Daoy (cell line): ENCODE measurements at places on chromosomes 13 and 19. TPM values are rescaled to one million over a fixed set of nuclear protein-coding genes. Genes with fewer than 3 reads are reported as not detected.

Gene JUNB
- 61.6 and 66.6 TPM in 2 replicates for total RNA-seq

Gene TMEM190
- not detected in 2 replicates for total RNA-seq

Gene PTGIR
- total RNA-seq: 0.12 and 0.34 TPM in 2 replicates

Gene CLEC17A
- 0.42 TPM in 1 of 2 replicates, not detected in the other for total RNA-seq

Gene FBXO17
- 12.6 and 36.9 TPM in 2 replicates for total RNA-seq

Gene CCDC70
- not detected in 2 replicates for total RNA-seq

Gene CACNA1A
- total RNA-seq: 2.3 and 5.0 TPM in 2 replicates

Gene C19orf38
- total RNA-seq: not detected in 2 replicates

Gene CELF5
- 0.06 TPM in 1 of 2 replicates, not detected in the other for total RNA-seq

Gene PRKD2
- 15.3 and 22.9 TPM in 2 replicates for total RNA-seq

Gene ADGRE1
- 11.5 and 15.8 TPM in 2 replicates for total RNA-seq

Gene RYR1
- 0.03 and 0.11 TPM in 2 replicates for total RNA-seq

Gene SIGLEC6
- total RNA-seq: 0.63 TPM in 1 of 2 replicates, not detected in the other

Gene PNMA8B
- 0.06 and 0.48 TPM in 2 replicates for total RNA-seq

Gene METTL21C
- total RNA-seq: not detected in 2 replicates

Gene LILRB3
- not detected in 2 replicates for total RNA-seq

Gene ZNF726
- 8.9 and 13.9 TPM in 2 replicates for total RNA-seq

Gene ZNF888
- 3.0 TPM in 2 replicates for total RNA-seq

Gene LILRB1
- total RNA-seq: not detected in 2 replicates

Gene SARS2
- total RNA-seq: 39.1 and 45.1 TPM in 2 replicates

Gene DAND5
- not detected in 2 replicates for total RNA-seq

Gene NALCN
- 0.27 TPM in 1 of 2 replicates, not detected in the other for total RNA-seq

Gene TPRX2
- total RNA-seq: not detected in 2 replicates

Gene SOX1
- 0.18 and 0.57 TPM in 2 replicates for total RNA-seq

Gene ZNF471
- total RNA-seq: 0.12 and 0.34 TPM in 2 replicates

Gene TJP3
- 0.03 TPM in 1 of 2 replicates, not detected in the other for total RNA-seq

Gene CYP2A7
- not detected in 2 replicates for total RNA-seq

Gene PRR20E
- total RNA-seq: not detected in 2 replicates

Gene PCDH17
- under 0.01 TPM in 1 of 2 replicates, not detected in the other for total RNA-seq

Gene FBXL3
- total RNA-seq: 15.6 and 21.6 TPM in 2 replicates

Gene GPC6
- total RNA-seq: 1.1 and 1.7 TPM in 2 replicates
